ENCODE measurements at places on chromosomes 4 and X.

- DNase-seq: peak; percentile 12
Measured at GRCh38 chrX:31038575-31039326, 33.1 kb downstream of the FTHL17 start.

DNA sequence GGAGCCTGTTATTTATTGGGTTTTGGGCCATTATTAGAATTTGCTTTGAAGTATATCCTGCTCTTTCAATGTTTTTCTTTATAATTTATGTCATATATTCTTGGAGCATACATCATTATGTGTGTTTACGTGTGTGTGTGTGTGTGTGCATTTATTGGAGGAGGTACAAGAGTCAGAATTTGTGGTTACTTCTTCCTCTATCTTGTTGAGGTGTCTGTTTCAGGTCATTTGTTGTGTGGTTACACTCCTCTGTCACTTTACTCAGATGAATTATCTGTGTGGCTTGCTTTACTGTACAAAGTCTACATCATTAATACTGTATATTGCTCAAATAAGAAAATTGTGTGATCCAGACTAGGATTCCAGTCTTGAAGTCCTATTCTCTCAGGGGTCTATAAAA lies 1957.4 kb upstream of the TENM3 start:
- no peak for DNase-seq

- no peak for DNase-seq
Measured at GRCh38 chr4:28948501-28948900, 1771.7 kb upstream of the PCDH7 start.

GRCh38 chr4:2330091-2331042 lies 68.5 kb upstream of the MXD4 start:
- DNase-seq: no peak

GRCh38 chrX:38382663-38383062 lies 30.3 kb downstream of the OTC start:
- no peak for DNase-seq

DNA sequence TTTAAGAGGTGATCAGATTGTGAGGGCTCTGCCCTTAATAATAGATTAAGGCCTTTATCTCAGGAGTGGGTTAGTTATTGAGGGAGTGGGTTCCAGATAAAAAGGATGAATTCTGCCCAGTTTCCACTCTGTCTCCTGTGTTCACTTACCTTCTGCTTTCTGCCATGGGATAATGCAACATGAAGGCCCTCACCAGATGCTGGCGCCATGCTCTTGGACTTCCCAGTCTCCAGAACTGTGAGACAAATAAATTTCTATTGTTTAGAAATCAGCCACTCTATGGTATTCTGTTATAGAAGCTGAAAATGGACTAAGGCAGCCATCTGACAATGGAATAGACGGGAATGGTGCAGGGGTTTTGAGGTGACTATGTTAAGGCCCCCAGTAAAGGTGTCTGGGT lies 6.9 kb upstream of the RELL1 start:
- no peak for DNase-seq

DNA sequence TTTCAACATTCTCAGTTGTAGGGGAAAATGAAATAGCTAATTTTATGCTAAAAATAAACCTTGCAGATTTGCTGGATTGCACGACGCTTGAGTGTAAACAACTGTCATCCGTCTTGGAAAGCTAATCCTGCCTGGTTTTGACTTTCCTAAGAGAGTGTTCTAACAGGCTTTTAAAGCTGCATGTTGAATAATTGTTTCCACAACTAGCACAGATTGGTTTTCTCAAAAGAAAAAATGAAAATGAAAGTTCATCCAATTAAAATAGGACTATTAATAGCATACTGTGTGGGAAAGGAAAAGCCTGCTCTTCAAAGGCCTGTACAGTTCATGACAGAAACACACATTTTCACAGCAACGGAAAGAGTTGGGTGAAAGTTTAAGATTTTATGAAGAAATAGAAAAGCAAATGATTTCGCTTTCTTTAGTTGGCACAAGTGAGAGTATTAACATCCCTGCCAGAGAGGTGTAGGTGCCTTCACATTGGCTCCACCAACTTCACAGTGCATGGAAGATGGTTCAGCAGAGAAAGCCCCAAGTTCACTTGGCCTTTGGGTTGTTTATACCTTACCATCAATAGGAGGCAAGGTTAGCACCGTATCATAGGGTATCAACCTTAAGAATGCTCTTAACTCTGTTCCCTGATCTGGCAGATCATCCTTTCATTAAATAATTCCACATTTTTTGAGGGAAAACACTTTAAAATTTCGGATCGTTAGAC lies 140.0 kb upstream of the GUCY1A1 start:
- DNase-seq: no peak

GRCh38 chr4:15469402-15470127 lies at the start of gene CC2D2A:
Gene CC2D2A (plus strand): TSS chr4:15469882. CDS start chr4:15475933, 6,051 bp downstream.
- peak; percentile 7 for DNase-seq

- no peak for DNase-seq
Measured at GRCh38 chr4:89719536-89720090, 117.3 kb downstream of the SNCA start.

- no peak for DNase-seq
Measured at GRCh38 chr4:169826634-169827187, 69.0 kb upstream of the HPF1 start.

- DNase-seq: peak; percentile 22
Measured at GRCh38 chr4:186105647-186106321, 1.3 kb downstream of the FAM149A start.

DNA sequence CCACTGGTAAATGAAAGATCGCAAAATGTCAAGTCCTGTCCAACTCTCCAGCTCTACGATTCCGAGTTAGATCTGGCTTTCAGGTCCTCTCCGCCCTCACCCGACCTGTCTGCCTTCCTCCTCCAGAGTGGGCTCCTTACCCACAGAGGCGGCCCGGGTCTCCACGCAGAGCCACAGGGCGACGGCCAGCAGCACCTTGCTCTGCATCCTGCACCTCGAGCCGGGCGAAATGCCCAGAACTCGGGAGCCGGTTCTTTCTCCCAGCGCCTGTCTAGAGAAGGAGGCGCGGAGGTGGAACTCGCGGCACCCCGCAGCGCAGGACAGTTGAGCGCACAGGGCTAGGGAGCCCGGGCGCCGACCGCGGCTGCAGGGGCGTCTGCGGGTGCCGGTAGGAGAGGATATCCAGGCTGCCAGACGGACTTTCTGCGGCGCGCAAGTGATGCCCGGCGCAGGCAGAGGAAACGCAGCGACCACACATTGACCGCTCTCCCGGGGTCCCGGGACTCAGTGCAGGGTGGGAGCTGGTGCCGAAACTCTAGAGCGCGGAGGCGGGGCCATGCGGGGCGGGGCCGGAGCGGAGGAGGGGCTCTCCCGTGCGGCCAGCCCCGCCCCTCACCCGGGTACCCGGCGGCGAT lies at the start of gene KDR:
Gene KDR (minus strand): TSS at position 509 of the 635 bp plus-strand sequence. CDS start 302 bp downstream, at position 207.
- DNase-seq: peak; percentile 20

DNA sequence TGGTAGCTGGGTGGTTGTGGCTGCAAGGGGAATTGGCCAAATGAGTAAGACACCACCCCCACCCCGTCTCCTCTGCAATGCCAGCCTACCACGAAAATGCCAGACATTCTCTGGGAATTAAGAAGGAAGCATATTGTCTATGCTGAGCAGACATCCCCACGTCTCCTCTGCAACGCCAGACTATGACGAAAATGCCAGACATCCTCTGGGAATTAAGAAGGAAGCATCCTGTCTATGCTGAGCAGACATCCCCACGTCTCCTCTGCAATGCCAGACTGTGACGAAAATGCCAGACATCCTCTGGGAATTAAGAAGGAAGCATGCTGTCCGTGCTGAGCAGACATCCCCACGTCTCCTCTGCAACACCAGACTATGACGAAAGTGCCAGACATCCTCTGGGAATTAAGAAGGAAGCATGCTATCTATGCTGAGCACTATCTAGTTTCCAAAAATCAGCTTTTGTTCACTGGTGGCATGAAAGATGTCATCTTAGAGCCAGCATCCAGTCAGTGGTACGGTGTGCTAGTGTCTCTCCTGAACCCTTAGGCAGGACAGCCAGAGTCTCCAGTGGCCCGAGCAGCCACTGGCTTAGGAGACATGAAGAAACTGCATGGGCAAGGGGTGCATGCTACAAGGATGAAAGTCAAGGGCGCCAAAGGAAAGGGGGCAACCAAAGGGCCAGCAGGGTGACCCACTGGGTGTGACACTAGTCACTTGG lies 339.8 kb upstream of the FRG1 start:
- no peak for DNase-seq

- DNase-seq: no peak
Measured at GRCh38 chr4:170662250-170662649, 572.5 kb upstream of the AADAT start.

- peak; percentile 4 for DNase-seq
Measured at GRCh38 chrX:70455366-70456202, 10.9 kb downstream of the DLG3 start.

- DNase-seq: no peak
Measured at GRCh38 chr4:184635381-184635780, 13.9 kb downstream of the CASP3 start.

DNA sequence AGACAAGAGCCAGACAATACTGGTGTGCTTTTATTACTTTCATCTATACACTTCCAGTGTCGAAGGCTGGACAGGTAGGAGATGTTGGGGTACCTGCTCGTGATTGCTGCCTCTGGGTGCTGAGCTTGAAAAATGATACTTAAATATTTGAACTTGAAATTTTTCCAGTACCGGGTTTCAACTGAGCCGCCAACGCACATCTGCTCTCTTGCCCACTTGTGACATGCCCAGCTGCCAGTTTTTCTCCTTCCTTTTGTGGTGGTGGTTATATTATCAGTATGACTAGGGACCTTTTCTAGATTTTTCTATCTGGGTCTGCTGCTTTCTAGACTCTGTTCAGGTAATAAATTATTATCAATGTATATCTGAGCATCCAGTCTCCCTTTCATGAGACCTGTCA lies 3.4 kb downstream of the OGT start:
- DNase-seq: peak; percentile 9

GRCh38 chr4:47531241-47531953 lies 46.3 kb downstream of the ATP10D start:
- no peak for DNase-seq

DNA sequence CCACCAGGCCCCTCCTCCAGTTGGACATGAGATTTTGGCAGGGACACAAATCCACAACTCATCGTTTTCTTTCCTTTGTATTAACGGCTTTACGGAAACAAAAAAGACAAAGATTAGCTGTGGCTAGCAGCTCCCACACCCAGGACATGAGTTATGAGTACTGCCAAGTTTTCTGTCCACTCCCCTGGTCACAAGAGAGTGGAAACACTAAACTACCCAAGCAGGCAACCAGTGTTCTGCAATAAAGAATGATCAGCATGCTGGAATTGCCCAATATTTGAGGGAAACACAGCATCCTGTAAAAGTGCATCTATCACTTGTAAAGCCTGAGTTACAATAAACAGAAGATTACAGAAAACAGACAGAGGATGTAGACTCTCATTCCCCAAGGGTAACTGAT lies 358.4 kb downstream of the NLGN4X start:
- DNase-seq: no peak

DNA sequence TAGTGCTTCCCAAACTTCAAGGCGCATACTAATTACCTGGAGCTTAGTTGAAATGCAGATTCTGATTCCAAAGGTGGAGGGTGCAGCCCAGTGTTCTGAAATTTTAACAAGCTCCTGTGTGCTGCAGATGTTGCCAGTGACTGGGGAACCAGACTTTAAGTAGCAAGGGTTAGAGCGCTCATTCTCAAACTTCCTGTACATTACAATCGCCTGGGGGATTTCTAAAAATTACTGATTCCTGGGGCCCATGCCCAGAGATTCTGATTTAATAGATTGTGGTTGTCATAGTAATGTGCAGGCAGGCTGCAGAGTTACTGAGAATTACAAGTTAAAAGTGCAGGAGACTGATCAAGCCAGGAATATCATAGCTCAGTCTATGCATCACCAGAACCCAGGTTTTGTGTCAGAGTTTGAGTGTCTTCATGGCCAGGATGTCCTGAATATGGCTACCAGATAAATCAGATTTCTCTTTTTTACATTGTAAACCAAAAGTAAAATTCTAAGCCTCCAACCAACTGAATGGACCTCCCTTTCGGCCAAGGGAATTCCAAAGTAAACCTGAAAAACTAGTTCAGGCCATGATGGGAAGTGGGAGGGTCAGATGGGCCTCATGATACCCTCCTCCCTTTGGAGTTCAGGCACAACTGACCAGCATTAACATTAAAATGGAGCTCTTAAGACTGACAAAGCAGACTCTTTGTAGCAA lies 121.6 kb downstream of the ATXN3L start:
- no peak for DNase-seq

- no peak for DNase-seq
Measured at GRCh38 chr4:89177807-89178206, 66.5 kb downstream of the TIGD2 start.

GRCh38 chrX:42804524-42804923 lies 26.6 kb upstream of the PPP1R2C start:
- DNase-seq: no peak

DNA sequence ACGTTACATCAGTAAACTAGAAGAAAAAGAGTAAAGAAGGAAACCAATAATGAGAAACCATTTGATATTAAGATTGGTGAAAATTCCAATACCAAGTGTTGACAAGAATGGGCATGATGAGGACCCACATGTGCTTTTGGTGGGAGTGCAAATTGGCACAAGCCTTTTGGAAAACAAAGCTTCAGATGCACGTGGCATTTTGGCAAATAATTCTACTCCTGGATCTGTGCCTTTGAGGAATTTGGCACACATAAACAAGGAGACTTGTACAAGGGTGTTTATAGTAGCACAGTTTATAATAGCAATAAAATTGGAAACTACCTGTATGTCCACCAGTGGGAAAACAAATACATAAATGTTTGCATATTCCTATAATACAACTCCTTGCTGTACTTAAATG lies 324.3 kb upstream of the TAPT1 start:
- no peak for DNase-seq

DNA sequence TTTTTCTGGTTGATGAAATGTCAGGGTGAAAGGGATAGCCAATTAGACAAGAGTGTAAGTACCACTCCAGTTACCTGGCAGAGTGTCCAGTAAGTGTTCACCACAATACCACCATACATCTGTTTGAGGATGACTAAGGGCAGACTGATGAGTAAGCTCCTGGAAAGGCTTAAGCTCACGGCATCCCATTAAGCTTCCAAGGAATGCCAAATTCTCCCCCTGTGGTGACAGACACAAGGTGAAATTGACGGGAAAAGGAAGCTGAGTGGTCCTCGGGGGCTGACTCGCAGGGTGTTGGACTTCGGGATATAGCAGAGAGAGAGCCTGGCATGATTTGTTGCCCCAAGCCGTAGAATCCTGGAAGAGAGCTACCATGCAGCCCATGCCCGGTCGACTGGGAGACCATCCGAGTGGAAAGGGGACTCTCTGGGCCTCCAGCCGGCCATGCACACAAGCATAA lies 7.6 kb upstream of the BST1 start:
- no peak for DNase-seq

DNA sequence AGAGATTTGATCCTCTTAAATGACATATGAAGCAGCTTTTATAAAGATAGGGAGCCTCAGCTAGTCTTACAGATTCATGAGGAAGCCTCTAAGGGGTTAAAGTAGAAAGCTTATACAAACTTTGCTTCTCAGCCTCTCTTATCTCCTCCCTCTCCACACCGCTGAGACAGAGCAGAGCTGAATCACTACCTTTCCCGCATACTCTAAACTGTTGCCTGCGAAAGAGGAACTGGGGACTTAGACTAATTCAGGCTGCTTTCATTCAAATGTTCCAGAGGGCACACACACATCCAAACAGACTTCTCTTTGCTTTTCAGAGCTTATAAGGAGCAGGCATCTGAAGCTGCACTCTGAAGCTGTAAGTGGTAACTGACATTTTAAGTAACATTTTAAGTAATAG lies at the start of gene SERTM2:
Gene SERTM2 (plus strand): TSS at position 169 of the 400 bp plus-strand sequence. CDS start 7,213 bp downstream, outside the sequence.
- peak; percentile 0 for DNase-seq

- no peak for DNase-seq
Measured at GRCh38 chrX:154819771-154820341, 14.6 kb upstream of the MPP1 start.

GRCh38 chr4:1626941-1627340 lies 57.2 kb downstream of the FAM53A start:
- no peak for DNase-seq

- no peak for DNase-seq
Measured at GRCh38 chrX:34849371-34849770, 93.2 kb upstream of the FAM47B start.

All from NCI-H510A treated with DMSO at 0.1 percent for 48 hours (cell line).